ENCODE measurements at places on chromosomes 7 and 10.

GRCh38 chr7:1103009-1103788 lies 15.3 kb downstream of the GPER1 start:
- no peak for DNase-seq

GRCh38 chr10:76388321-76389023 lies 957.0 kb downstream of the LRMDA start:
- DNase-seq, result no peak

GRCh38 chr7:30848121-30848855 lies 63.4 kb upstream of the AQP1 start:
- no peak for DNase-seq

GRCh38 chr7:44408596-44408995 lies 81.9 kb downstream of the NUDCD3 start:
- peak; percentile 66 for DNase-seq

DNA sequence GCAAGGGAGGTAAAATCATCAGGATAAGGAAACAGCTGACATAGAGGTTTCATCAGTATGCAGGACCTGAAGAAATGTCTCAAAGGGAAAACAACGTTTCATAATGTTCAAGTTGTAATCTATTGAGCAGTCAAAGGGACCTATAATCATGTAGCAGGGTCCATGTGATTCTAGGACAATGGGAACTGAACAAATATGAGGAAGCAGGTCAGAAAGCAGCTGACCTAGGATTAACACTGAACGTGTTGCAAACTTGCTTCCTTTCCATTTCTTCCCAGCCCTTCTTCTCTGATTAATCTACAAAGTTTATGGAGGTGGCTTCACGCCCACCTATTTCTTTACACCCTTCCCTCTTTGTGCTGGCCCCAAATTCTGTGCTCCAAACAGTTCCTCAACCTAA lies 256.9 kb upstream of the AKR1E2 start:
- DNase-seq, result no peak

DNA sequence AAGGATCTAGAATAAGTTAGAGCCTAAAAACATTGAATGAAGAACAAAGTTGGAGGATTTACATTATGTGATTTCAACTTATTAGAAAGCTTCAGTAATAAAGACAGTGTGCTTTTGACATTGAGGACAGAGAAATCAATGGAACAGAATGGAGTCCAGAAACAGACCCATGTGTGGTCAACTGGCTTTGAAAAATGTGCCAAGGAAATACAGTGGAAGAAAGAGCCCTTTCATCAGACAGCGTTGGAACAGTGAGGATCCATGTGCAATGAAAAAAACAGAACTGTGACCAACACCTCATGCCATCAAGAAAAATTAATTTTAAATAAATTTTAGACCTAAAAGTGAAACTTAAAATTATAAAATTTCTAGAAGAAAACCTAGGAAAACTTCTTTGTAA lies 50.6 kb upstream of the LRRC18 start:
- DNase-seq, result no peak

GRCh38 chr10:30091136-30091535 lies 31.8 kb upstream of the JCAD start:
- no peak for DNase-seq

DNA sequence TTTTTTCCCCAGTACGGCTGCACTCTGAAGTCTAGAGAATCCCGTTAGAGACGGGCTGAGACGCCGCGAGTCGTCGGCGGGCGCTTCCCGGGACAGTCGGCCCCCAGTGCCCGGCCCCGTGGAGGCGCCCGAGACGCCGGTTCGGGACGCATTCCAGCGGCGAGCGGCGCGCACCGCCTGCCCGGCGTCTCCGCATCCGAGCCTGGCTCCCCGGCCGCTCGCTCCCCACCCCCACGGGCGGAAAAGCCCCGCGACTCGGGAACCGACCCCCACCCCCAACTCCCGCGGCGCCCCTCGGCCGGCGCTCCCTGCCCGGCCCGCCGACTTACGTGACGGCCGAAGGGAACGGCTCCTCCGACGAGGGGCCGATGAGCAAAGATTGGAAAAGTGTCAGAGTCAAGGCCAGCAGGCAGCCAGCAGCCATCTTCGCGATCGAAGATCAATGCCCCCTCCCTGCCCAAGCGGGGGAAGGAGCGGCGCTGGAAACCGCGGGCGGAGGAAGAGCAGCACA lies 486 bp downstream of the CACNA2D1 start:
- DNase-seq, result peak; percentile 71
